ENCODE measurements at places on chromosomes 5 and 9.

GRCh38 chr9:12814877-12815237 is 40.0 kb downstream of the LURAP1L start:
- H3K27ac ChIP-seq = peak overlapping the region; percentile 50
- no peaks in the 10 kb centered on the region for H3K27me3 ChIP-seq
- H3K36me3 ChIP-seq = no peaks in the 10 kb centered on the region
- no peak for DNase-seq

DNA sequence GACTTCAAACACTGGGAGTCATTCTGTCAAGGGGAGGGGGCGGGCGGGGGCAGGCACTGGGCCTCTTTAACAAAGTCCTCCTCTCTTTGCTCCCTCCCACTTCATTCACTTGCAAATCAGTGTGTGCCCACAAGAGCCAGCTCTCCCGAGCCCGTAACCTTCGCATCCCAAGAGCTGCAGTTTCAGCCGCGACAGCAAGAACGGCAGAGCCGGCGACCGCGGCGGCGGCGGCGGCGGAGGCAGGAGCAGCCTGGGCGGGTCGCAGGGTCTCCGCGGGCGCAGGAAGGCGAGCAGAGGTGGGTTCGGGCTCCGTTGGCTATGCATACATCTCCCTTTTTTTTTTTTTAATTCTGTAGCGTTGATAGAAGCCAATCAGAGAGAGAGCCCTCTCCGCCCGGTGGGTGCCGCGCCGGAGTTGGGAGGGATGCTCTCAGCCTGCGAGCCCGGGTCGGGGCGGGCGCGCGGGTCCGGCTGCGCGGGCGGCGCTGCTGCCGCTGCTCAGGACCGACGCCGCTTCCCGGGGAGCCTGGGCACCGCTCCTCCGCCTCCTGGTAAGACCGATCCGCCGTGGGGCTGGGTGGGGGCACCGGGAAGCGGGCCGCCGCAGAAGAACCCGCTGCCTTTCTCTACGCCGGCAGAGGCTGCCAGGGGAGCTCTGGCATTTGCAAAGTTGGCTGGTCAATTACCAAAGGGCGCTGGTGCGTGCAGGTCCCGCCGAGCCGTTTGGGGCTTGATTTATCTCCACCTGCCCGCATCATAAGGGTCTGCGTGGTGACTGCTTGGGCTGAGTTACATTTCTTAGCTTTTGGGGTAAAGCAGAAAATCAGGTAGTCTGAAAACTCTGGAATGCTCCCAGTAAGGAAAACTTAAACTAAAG is at the start of gene CDH6:
Gene CDH6 (plus strand): TSS at position 96 of the 877 bp plus-strand sequence. CDS start 73,788 bp downstream, outside the sequence.
- H3K4me1 ChIP-seq = peaks cover 26% of the 10 kb centered on the region
- H3K4me3 ChIP-seq = peak within 1 kb of the TSS; percentile 79
- H3K36me3 ChIP-seq = no peaks in the 10 kb centered on the region
- DNase-seq = no peak
- no peak within 1 kb of the TSS for H3K27ac ChIP-seq
- H3K27me3 ChIP-seq = no peaks in the 10 kb centered on the region

DNA sequence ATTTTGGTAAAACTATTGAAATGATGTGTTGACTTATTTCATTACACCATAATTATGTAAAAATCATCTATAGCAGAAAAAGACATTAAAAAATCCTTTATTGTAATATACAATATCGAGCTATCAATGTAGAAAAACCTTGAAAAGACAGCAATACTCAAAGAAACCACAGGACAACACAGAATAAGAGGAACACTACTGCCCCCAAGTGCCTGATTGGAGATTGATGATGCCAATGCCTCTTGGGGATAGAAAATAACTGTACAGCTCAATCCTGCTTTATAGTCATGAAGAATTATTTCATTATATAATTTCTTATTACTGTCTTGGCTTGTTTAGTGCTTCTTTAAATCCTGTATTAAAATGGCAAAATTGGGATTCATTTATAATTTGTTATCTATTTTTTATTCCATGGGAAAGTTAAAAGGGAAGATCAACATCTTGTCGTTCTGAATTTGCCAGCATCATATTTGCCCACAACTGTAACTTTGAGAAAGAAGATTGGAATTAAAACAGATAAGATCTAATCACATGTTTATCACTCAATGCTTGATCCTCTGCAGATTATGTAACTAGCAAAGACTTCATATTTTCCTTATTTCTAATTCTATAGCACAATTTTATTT is 337.5 kb downstream of the CDH9 start:
- no peak for DNase-seq
- no peaks in the 10 kb centered on the region for H3K4me1 ChIP-seq
- no peak overlapping the region for H3K27ac ChIP-seq
- no peak overlapping the region for H3K4me3 ChIP-seq

GRCh38 chr9:133821601-133822429 is 83.7 kb upstream of the SARDH start:
- H3K27ac ChIP-seq = no peak overlapping the region
- no peaks in the 10 kb centered on the region for H3K27me3 ChIP-seq
- H3K4me1 ChIP-seq = no peaks in the 10 kb centered on the region
- H3K4me3 ChIP-seq = no peak overlapping the region
- no peak for DNase-seq

GRCh38 chr9:127535396-127535795 is 76.7 kb upstream of the STXBP1 start:
- peak overlapping the region; percentile 44 for H3K27ac ChIP-seq
- no peaks in the 10 kb centered on the region for H3K27me3 ChIP-seq
- no peaks in the 10 kb centered on the region for H3K36me3 ChIP-seq
- no peak overlapping the region for H3K4me3 ChIP-seq
- peaks cover 75% of the 10 kb centered on the region for H3K4me1 ChIP-seq

GRCh38 chr5:97453263-97453662 is 270.2 kb upstream of the RIOK2 start:
- no peak overlapping the region for H3K27ac ChIP-seq
- H3K4me3 ChIP-seq = no peak overlapping the region
- no peaks in the 10 kb centered on the region for H3K4me1 ChIP-seq
- no peak for DNase-seq

DNA sequence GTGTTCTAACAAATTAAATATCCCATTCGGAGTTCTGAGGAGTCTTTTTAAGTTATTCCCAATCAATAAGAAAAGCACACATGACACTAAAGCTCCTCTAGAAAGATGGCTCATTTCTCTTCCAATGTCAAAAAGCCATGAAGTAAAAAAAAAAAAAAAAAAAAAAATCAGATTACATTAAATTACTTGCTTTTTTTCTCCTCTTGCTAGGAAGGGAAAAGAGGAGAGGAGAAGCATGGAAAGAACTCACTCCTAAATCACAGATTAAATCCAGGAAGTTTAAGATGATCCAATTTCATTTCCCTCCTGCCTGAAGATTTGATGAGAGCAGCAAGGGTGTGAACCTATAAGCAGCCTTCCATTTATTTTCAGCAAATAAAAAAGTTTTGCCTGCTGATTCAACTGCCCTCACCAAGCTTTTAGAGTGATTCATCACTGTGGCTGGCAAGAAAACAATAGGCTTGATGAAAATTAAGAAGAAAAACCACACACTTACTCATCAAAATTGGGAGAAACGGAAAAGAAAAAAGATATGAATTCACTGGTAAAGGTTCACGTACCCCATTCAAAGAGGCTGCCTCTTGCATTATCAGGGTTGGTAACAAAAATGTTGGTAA is 19.7 kb downstream of the MYO10 start:
- DNase-seq = no peak
- no peaks in the 10 kb centered on the region for H3K27me3 ChIP-seq
- H3K36me3 ChIP-seq = no peaks in the 10 kb centered on the region

- peak overlapping the region; percentile 99 for H3K27ac ChIP-seq
- peak; percentile 69 for DNase-seq
- peaks cover 77% of the 10 kb centered on the region for H3K4me1 ChIP-seq
- peak overlapping the region; percentile 53 for H3K4me3 ChIP-seq
- H3K36me3 ChIP-seq = no peaks in the 10 kb centered on the region
- no peaks in the 10 kb centered on the region for H3K27me3 ChIP-seq
Measured at GRCh38 chr5:172878933-172879752, 45.1 kb downstream of the ERGIC1 start.

GRCh38 chr9:135896205-135896604 is 11.1 kb downstream of the CAMSAP1 start:
- H3K4me3 ChIP-seq = no peak overlapping the region
- H3K36me3 ChIP-seq = no peaks in the 10 kb centered on the region
- no peak overlapping the region for H3K27ac ChIP-seq
- DNase-seq = no peak

DNA sequence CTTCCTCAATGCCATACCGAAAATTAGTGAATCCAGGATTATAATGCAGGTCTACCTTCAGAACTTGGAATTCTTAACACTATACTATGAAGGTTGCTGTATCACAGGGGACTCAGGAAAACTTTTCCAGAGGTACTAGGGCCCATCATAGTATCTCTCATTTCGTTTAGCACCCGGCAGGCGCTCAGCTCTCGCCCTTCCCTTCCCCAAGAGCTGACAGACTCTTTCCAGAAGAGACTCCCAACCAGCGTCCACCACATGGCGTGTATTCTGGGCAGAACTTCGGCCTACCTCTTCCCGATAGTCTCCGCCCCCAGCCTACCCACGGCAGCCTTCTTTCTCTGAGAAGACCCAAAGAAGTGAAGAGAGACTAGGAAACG is 271 bp downstream of the NOL8 start:
- H3K36me3 ChIP-seq = peaks cover 11% of the 10 kb centered on the region
- H3K4me3 ChIP-seq = peak overlapping the region; percentile 89
- no peaks in the 10 kb centered on the region for H3K27me3 ChIP-seq

DNA sequence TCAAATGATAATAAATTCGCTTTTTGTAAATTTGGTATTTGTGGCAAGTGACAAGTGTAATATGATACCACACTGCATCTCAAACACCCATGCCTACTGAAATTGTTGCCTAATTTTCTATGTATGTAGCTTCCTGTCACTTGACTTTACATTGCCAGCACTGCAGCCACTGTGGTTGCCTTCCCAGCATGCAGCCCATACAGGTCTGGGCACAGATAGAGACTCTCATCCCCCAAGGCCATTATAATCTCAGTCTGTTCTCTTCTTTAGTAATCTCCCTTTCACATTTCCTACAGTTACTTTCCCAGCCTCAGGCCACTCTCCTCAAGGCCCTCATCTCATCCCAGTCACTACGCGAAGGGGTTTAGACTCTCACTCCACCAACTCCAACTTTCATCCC is 1200.6 kb downstream of the PTPRD start:
- no peaks in the 10 kb centered on the region for H3K4me1 ChIP-seq
- H3K27ac ChIP-seq = no peak overlapping the region
- H3K36me3 ChIP-seq = no peaks in the 10 kb centered on the region

- H3K27ac ChIP-seq = no peak overlapping the region
- no peaks in the 10 kb centered on the region for H3K27me3 ChIP-seq
- no peaks in the 10 kb centered on the region for H3K4me1 ChIP-seq
- no peak for DNase-seq
Measured at GRCh38 chr9:120360510-120360909, 219.5 kb downstream of the CDK5RAP2 start.

- H3K27me3 ChIP-seq = no peaks in the 10 kb centered on the region
- no peak overlapping the region for H3K4me3 ChIP-seq
- no peak overlapping the region for H3K27ac ChIP-seq
- no peaks in the 10 kb centered on the region for H3K4me1 ChIP-seq
- no peaks in the 10 kb centered on the region for H3K36me3 ChIP-seq
Measured at GRCh38 chr5:151890299-151890698, 34.4 kb downstream of the GLRA1 start.

DNA sequence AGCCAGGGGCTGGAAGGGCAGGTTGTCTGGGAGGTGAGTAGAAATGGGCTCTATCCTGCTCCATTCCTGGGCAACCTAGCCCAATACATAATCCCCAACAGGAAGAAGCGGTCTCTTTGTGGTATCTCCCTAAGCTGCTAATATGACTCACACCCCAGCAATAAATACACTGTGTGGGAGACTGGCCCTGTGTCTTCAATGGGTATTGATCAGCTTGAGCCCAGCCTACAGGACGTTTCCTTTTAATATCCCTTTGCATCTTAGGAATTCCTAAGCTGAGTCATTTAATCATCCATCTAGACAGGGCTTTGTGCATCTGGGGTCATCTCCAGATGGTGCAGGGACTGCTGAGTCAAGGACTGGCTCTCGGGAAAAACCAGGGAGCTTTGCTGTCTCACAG is 207.0 kb upstream of the PANK3 start:
- no peaks in the 10 kb centered on the region for H3K27me3 ChIP-seq
- no peak overlapping the region for H3K27ac ChIP-seq
- no peak overlapping the region for H3K4me3 ChIP-seq
- no peaks in the 10 kb centered on the region for H3K36me3 ChIP-seq

DNA sequence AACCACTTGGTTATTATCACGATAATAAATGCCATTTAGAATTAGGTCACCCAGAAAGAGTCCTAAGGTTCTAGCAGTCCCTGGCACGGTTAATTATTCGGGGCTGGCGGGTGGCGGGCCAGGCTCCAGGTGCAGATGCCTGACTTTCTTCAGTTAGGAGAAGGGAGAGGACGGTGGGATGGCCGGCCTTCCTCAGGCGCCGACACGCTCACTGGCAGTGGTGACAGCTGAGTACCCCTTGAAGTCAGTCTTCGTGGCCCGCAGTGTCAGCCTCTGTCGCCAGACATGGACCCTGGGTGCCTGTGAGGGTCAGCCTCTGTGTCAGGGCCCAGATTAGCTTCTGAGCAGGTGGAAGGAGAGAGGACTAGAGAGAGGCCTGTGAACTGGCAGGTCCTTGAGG is 21.1 kb upstream of the EXOC3 start:
- no peak overlapping the region for H3K27ac ChIP-seq
- H3K4me3 ChIP-seq = no peak overlapping the region
- no peak for DNase-seq
- H3K36me3 ChIP-seq = no peaks in the 10 kb centered on the region

- no peaks in the 10 kb centered on the region for H3K36me3 ChIP-seq
- no peak for DNase-seq
- H3K4me1 ChIP-seq = peaks cover 27% of the 10 kb centered on the region
Measured at GRCh38 chr5:53355316-53355715, 125.1 kb upstream of the FST start.

GRCh38 chr9:101480386-101480785 is 44.8 kb upstream of the ALDOB start:
- H3K27ac ChIP-seq = no peak overlapping the region
- DNase-seq = no peak
- H3K36me3 ChIP-seq = peaks cover 14% of the 10 kb centered on the region
- H3K4me3 ChIP-seq = no peak overlapping the region

- no peak overlapping the region for H3K4me3 ChIP-seq
- no peaks in the 10 kb centered on the region for H3K36me3 ChIP-seq
- H3K4me1 ChIP-seq = no peaks in the 10 kb centered on the region
- no peak for DNase-seq
Measured at GRCh38 chr5:9919306-9920030, 289.3 kb upstream of the TAS2R1 start.

GRCh38 chr5:24365406-24365805 is 279.4 kb downstream of the CDH10 start:
- no peaks in the 10 kb centered on the region for H3K36me3 ChIP-seq
- H3K4me1 ChIP-seq = no peaks in the 10 kb centered on the region

DNA sequence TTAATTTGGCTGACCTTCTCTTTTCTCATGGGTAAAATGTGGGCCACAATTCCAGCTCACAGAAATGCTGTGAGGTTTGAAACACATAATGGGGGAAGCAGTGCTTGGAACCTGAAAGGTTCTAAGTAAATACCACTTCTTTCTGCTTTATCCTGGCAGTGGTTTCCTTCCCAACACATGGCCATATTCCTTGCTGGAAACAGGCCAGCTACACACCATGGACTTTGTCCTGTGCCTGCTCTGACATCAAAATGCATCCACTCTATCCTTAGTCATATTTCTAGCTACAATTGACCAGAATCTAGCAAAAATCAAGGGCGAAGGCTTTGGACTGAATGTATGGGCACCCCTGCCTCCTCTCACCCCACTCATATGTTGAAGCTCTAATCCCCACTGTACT is 93.1 kb upstream of the TRPC7 start:
- H3K27ac ChIP-seq = no peak overlapping the region
- no peak overlapping the region for H3K4me3 ChIP-seq
- DNase-seq = no peak
- no peaks in the 10 kb centered on the region for H3K4me1 ChIP-seq
- H3K36me3 ChIP-seq = no peaks in the 10 kb centered on the region

All from thoracic aorta (tissue), 2 donors.